Suppressor macrophage (primary cell): ENCODE measurements at places on chromosomes 7 and 10.

DNA sequence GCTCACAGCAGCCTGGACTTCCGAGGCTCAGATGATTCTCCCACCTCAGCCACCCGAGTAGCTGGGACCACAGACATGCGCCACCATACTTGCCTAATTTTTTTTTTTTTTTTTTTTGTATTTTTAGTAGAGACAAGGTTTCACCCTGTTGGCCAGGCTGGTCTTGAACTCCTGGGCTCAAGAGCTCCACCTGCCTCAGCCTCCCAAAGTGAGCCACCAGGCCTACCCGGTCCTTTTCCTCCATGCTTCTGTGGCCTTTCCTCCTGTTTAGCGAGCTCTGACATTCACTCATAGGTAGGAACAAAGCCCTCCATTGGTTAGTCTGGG lies 50.1 kb upstream of the SRPK2 start:
- DNase-seq = no peak

- peak; percentile 35 for DNase-seq
These were observed 3.1 kb upstream of the SLF2 start for GRCh38 chr10:100909501-100910263.

DNA sequence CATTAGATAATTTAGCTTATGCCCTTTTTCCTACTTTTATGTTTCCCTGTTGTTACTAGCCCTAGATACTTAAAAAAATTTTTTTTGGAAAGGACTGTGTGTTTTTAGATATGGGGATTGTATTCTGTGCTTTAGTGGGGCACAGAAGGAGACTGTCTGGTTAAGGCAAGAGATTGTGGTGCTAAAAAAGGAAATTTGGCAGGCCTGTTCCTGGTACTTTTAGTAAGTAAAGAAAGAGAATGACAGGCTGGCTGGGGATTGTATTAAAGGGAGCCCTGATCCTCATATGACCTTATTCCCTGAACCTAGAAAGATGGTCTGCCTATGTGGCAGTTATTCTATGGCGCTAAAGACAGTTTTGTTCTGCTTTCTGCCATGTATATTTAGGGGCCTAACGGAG lies 74.8 kb downstream of the AUTS2 start:
- no peak for DNase-seq

- peak; percentile 88 for DNase-seq
These were observed 695 bp downstream of the PRKAG2 start for GRCh38 chr7:151875942-151876898.

DNA sequence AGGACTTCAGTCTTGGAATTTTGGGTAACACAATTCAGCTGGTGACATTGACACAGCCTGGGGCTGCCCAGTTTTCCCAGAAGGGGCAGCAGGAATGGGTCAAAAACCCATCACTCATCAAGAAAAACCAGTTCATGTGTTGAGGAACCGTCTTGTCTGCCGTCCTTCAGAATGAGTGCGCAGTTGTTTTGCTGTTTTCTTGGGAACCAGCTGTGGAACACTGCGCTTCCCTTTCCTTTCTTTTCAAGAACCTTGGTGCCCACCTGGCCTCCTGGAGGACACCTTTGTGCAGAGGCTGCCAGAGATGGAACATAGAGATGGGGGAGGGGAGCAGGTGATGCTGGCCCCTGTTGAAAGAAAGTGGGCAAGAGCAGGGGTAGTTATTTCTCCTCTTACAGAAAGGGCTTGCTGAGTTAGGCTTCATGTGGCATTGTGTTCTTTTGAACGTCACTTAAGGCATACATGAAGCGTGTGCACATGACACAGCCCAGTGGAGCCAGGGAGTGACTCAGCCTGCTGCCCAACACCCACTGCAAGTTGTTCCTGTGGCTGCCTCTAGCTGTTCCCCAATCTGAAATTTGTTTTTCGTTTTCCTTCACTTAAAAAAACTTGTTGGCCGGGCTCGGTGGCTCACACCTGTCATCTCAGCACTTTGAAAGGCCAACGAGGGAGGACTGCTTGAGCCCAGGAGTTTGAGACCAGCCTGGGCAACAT lies 87.4 kb upstream of the TNS3 start:
- peak; percentile 92 for DNase-seq

GRCh38 chr10:15314482-15315045 lies 56.5 kb downstream of the FAM171A1 start:
- DNase-seq = no peak

- no peak for DNase-seq
These were observed 553.8 kb downstream of the GLRX3 start for GRCh38 chr10:130689743-130690626.

DNA sequence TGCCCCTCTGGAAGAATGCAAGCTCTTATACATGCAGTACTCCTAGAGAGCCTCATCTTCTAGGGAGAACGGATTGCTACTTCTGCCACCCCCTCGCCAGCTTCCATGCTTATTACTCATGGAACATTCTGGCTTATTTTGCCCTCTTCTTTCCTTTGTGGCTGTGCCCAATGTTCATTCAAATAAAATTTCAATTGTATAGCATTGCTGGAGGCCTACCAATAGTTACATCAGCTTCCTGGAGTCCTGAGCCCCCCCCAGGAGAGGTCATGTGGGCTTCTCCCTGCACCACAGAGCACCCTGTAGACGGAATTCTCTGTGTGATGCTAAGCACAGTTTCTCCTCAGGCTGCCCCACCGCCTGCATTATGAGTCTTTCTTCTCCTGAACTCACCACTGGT lies 1094.0 kb downstream of the KCNMA1 start:
- DNase-seq = no peak

DNA sequence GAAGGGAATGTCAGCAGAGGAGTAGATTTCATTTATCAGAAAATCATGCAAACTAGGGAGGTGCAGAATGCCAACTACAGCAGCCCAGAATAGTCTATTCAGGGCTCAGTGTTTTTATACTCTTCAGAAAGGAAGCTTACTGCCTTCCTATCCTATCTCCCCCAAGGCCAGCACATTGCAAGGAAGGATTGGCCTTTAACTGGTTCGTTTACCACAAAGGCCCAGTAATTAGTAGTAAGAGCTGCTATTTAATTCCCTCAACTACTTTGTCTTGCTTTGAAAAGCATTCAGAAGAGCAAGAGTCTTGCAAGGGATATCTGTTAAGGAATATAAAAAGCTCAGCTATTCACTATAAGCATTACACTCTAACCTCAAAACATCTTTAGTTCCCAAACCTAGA lies 86.4 kb upstream of the RNF148 start:
- DNase-seq = no peak

- DNase-seq = peak; percentile 1
These were observed 24.8 kb downstream of the ELFN1 start for GRCh38 chr7:1694611-1695511.

- no peak for DNase-seq
These were observed 140.8 kb downstream of the ADAM12 start for GRCh38 chr10:126247446-126247975.

DNA sequence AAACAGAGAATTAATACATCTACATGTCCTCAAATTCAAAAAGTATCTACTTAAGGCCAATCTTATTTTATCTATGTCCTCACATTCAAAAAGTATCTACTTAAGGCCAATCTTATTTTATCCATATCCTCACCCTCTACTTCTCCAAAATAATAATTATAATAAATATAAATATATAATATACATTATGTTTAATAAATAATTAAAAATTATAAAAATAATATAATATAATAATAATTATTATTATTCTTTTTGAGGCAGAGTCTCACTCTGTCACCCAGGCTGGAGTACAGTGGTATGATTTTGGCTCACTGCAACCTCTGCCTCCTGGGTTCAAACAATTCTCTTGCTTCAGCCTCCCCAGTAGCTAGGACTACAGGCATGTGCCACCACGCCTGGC lies 784.9 kb downstream of the DNAJB9 start:
- no peak for DNase-seq

GRCh38 chr7:155698633-155699032 lies 54.2 kb downstream of the RBM33 start:
- no peak for DNase-seq

DNA sequence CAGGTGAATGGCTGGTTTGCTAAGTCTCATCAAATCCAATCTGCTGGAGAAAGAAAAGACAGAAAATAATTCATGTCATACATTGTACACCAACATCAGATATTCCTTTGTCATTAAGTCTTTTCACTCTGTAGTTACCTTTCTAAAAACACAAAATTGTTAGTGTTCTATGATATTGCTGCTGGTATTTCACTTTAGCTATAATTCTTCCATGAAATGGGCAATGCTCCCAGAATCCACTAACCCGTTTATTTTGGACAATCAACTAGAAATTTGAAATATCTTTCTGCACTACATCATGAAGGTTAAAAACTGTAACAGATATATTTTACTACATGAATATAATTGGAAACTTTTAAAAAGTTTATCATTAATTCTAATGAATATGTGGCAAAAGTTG lies 181.3 kb downstream of the C7orf25 start:
- no peak for DNase-seq
